CD4-positive, alpha-beta T cell treated with Interleukin-21 for 1 hour (primary cell): ENCODE measurements at places on chromosomes 12 and 14.

DNA sequence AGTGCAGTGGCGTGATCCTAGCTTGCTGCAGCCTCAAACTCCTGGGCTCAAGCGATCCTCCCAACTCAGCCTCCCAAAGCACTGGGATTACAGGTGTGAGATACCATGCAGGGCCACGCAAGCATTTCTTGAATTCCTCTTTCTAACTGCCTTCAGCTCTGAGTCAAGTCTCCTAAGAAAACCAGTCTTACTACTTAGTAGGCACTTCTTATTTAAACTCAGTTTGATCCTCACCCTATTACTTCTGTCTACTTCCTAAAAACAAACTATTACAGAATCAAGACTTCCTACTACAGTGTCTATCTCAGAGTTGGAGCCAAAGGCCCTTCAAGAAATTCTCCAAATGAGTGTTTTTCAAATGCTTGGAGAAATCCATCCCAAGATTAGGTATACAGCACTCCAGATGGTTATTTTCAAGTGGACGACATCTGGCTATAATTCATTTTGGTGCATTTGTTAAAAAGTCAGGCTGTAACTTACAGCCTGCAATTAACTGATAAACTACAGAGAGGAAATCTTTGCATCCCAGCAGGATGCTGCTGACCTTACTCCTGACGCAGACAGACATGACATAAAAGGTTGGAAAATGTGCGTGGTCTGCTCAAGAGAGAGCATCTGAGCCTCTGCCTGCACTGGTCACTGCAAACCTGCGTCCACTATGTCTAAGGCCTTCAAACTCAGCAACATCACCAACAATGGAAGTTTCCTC is 34.7 kb downstream of the SSH1 start:
- no peak for DNase-seq

- DNase-seq: no peak
Measured at GRCh38 chr14:89957791-89958190, 2.1 kb downstream of the TDP1 start.

- DNase-seq: no peak
Measured at GRCh38 chr14:46782281-46782680, 130.7 kb upstream of the RPL10L start.

- DNase-seq: no peak
Measured at GRCh38 chr12:74818412-74818811, 280.8 kb downstream of the ATXN7L3B start.

DNA sequence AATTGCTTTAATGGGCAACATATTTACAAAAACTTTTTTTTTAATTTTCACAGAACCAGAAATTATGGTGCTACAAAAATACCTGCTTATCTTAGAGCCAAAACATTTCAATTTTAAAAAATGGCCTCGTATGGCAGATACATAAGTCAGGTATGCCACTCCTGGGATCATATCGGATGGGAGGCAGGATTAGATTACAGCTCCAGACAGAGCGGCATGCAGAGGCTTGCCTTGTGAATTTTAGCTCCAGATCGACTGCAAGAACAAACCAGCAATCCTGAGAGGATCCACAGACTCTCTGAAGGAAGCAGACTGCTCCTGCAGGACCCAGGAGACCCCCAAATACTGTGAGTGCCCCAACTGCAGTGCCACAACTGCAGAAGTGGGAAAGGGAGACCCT is 169.3 kb upstream of the AMIGO2 start:
- DNase-seq: no peak
